ENCODE measurements at places on chromosomes 11 and 22.

DNA sequence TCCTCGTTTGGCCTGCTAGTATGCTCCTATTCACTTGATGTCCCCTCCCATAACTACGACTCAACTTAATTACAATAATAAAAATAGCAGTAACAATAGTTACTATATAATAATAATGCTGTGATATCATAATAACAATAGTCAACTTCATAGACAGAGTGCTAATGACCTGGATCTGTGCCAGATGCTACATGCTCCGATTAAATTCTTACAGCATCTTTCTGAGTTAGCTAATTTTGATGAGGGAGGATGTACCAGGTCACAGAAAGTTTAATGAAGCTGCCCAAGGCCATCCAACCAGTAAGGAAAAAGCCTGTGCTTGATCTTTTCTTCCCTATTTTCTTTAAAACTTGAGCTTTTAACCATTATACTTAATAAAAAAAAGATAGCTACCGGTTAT is 413.4 kb upstream of the LRRC4C start:
- no peak for DNase-seq

GRCh38 chr11:70036971-70037882 is 40.9 kb upstream of the ANO1 start:
- no peak for DNase-seq

GRCh38 chr22:27278946-27279345 is 522.6 kb downstream of the MN1 start:
- no peak for DNase-seq

DNA sequence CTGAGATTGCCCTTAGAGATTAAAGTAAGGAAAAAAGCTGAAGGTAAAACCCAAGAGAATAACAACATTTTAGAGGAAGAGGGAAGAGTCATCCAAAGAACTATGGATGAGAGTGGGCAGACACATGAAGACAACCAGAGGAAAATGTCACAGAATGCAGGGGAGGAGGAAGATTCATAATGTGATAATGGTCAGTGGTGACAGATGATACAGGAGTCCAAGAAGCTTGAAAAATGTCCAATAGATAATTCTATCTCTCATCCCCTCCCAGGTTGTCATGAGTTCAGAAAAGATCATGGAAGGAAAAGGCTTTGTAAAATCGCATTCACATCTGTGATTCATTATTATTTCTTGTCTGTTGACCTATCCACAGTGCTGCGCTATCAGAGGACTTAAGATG is 282.3 kb upstream of the CCDC90B start:
- no peak for DNase-seq

DNA sequence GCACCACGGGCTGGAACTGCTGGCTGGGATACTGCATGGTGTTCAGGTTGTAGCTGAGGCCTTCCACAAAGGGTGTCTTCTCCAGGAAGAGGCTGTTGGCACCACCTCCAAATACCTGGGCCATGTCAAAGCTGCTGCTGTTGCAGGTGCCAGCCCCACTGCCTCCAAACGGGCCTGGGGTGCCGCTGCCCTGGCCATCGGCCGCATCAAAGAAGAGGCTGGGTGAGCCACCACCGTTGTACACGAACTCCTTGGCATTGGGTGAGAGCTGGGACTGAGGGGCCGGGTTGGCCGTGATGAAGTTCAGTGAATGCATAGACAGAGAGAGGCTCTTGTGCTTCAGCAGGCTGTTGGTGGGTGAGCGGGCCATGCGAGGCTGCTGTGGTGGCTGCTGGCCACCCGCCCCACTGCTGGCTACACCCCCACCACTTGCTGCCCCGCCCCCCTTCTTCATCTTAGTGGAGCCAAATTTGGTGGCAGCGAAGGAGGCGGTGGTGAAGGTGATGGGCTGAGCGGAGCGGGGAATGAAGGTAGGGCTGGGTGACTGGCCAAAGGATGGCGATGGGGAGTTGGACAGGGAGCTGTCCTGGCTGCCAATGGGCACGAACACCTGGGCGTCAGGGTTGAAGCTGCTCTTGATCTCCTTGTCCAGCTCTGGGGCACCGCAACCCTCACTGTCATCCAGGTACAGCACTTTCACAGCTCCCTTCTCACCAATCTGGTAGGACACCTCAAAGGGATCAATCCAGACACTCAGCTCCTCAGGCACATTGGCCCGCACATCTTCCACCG is 10.1 kb downstream of the TOB2 start:
- DNase-seq, result no peak

GRCh38 chr22:27632451-27633295 is 168.9 kb downstream of the MN1 start:
- no peak for DNase-seq

GRCh38 chr22:37090920-37091695 is 18.4 kb downstream of the TMPRSS6 start:
- DNase-seq, result no peak

- DNase-seq, result no peak
Observed at GRCh38 chr11:72702577-72703241, 28.5 kb upstream of the PDE2A start.

DNA sequence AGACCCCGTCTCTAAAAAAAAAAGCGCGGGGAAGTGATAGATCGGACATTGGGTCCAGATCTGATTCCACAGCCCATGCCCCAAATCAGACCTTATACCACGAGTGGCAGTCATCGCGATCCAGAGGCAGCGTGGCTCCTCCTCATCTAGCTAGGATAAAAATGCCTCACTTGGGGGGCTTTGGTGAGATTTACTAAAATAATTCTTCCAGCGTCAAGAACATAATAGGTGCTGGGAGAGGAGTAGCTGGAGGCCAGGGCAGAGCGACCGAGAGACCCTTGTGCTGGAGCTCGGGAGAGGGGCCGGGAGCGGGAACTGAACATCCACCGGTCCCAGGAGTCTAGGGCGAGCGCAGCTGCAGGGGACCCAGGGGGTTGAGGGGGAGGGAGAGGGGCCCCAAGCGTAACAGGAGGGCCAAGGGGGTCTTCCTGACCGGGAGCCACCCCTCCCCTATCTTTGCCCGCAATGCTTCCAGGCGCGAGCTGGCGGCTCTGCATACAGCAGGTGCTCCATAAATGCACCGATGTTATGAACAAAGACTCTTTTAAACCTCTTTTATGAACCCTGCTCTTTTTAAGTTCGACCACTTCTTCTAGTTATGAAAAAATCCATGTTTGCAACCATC is 823 bp upstream of the CPT1A start:
- DNase-seq, result no peak

DNA sequence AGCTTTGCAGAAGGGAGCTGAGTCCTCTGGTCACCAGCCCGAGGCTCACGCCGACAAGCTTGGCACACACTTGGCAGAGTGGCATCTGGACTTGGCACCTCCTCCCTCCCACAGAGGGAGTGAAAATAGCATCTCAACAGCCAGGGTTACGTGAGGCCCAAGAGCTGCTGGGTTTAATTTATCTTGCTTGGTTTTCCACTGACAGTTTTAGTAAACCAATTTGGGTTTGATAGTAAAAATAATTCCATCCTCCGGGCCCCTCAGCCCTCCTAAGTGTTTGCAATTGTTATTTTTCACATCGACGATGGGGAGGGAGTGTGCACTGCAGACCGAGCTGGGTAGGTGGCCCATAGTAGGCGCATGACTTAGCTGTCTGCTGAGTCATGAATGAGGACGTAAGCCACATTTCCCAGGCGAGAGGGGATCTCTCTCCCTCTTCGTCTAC is 107.6 kb upstream of the ASPHD2 start:
- no peak for DNase-seq

DNA sequence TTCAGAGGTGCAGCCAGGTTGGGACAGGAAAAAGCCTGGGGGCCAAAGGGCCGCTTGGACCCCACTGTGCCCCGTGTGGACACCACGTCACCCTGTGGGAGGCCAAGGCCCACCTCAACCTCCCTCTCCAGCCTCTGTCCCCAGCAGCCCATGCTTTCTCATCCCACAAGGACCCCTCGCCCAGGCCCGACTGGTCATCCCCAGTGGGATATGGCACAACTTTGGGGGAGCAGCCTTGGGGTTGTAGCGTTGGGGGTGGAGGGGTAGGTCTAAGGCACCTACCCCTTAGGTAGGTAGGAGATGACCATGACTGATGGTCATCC is 44.0 kb downstream of the IGF2 start:
- DNase-seq, result no peak

GRCh38 chr22:47123827-47124442 is 361.5 kb downstream of the TBC1D22A start:
- no peak for DNase-seq

DNA sequence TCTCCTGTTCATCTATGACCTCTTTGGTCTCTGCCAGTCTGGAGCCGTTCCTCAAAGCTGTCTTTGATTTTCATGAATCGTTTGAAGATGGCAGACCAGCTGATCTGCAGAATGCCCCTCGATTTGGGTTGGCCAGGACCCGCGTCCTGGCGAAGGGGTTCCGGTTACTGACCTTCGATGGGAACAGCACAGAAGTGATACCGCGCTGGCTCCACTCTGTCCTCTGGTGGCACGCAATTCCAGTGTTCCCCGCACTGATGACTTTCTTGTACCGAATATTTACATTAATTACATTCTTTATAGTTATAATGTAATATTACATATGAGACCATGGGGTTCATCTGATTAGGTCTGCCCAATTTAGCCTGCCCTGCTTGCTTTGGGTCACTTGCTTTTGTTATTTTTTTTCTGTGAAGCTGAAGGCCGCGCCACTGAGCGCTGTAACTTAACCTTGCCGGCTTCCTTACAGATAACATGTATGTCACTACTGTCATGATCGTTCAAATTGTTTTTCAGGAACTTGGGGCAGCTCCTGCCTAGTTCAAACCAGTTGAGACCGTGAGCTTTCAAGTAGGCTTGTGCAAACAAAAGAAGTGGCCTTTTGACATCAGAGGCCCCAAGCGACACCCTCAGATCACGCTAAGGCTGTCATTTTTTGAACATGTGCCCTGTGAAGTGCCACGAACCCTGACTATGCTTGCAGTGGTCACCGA is 4.1 kb upstream of the USP18 start:
- no peak for DNase-seq

DNA sequence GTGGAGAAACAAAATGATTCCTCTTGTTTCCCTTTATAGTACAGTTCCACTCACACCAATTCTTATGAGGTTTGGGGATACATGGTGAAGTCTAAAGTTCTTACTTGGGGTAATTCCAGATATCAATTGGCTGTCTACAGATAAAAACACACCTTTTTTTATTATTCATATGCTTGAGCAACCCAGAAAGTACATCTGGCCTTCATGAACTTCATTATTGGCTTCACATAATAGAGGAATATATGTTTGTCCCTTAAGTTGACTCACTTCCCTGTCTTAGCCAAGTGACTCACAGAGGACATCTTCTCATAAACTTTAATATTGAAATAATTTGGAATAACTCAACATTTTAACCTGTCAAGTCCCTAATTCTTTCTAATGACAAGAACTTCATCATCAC is 36.3 kb upstream of the SOX6 start:
- no peak for DNase-seq

GRCh38 chr22:30875481-30876215 is 92.9 kb downstream of the MORC2 start:
- no peak for DNase-seq

DNA sequence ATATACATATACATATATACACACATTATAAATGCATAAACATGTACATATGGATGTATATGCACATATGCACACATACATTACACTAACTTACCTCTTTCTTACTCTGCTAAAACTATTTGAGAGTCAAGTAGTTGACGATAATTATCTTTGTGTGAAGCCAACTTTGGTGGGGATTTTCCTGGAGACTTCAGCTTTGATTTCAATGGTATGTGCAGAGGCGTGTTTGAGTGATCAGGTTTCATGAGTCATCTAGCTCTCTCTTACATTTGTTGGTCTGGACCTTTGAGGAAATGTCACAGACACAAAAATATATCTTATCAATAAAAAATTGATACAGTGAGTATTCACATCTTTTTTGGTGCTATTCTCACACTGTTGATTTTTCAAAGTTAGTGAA is 769.1 kb upstream of the LUZP2 start:
- no peak for DNase-seq

GRCh38 chr22:45188779-45189178 is 25.1 kb downstream of the NUP50 start:
- DNase-seq, result no peak

GRCh38 chr11:33767624-33768023 is 6.7 kb downstream of the FBXO3 start:
- DNase-seq, result no peak

DNA sequence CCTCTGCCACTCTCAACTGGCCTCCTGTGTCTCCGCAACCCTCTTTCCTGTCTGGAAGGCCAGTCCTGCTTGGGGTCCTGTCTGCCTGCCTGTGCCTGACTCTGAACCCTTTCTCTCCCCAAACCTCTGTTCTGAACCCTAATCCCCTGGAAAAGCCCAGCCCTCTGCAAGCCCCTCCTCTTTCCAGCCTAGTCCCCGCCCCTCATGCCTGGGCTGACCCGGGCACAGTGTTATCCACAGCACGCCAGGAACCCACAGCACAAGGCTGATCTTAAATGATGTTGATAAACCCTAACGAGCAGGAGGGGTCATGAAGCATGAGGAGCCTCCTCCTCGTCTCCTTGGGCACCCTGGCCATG is at the start of gene IFITM10:
TSS of gene IFITM10 (minus strand) at position 115 of the 359 bp plus-strand sequence. CDS start 153 bp downstream, outside the sequence.
- no peak for DNase-seq

- DNase-seq, result no peak
Observed at GRCh38 chr11:35100013-35100383, 39.0 kb upstream of the CD44 start.

DNA sequence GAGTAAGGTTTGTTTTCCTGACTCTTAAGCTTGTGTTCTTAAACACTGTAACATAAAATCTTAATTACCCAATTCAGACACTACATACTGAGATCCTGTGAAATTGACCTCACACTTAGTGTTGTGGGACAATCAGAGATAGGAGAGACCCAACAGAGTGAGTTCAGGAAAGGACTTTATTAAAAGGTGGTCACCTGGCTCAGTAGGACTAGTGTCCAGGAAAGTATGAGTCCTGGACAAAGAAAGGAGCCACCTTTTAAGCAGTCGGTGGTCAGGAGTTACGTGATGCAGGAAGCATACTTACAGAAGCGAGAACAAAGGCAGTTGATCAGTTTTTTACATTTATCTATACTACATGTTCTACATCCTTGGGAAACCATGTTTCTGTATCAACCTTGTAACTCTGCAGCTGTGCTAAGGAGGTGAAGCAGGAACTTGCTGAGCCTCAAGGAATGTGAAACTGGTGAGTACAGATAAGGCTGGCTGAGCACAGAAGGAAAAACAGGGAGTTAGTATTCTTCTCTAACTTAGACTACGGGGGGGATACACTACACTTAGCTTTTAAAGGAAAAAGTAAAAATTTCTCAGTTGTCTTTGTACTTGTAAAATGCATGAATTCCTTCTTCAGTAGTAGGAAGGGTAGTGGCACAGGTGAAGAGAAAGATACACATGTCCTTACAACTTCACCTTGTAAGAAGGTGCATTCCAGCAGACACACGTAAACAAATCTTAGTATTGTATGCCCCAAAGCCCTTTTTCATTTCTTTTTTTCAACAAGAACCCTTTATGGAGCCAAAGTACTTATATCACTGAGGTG is 15.1 kb downstream of the OR51E1 start:
- no peak for DNase-seq

DNA sequence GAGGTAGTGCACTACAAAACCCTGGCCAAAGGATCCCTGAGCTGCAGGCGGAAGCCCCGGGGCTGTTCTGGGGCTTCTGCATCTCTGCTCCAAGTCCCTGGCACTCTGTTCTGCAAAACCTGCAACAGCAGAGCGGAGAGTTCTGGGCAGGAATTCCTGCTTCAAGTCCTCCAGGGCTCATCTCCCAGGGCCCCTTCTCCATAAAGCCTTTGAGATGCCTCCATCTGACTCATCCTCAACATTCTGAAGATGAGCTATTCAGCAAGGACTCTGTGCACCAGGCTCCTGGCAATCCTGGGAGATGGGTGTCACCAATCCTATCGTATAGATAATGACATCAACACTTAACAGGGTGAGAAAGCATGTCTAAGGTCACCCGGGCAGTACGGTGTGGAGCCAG is 19.3 kb downstream of the SYN3 start:
- DNase-seq, result no peak

GRCh38 chr11:4523666-4524065 is 21.3 kb upstream of the OR52M1 start:
- no peak for DNase-seq
